ENCODE measurements at places on chromosomes 5 and 9.

DNA sequence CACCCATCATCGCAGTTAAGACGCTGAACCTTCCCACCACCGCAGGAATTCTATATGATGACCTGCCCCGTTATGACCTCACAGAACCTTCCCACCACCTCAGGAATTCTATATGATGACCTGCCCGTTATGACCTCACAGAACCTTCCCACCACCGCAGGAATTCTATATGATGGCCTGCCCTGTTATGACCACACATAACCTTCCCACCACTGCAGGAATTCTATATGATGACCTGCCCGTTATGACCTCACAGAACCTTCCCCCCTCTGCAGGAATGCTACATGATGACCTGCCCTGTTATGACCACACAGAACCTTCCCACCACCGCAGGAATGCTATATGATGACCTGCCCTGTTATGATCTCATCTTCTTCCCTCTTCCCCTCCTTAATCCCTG is 64.3 kb downstream of the IRX1 start:
- DNase-seq: no peak

DNA sequence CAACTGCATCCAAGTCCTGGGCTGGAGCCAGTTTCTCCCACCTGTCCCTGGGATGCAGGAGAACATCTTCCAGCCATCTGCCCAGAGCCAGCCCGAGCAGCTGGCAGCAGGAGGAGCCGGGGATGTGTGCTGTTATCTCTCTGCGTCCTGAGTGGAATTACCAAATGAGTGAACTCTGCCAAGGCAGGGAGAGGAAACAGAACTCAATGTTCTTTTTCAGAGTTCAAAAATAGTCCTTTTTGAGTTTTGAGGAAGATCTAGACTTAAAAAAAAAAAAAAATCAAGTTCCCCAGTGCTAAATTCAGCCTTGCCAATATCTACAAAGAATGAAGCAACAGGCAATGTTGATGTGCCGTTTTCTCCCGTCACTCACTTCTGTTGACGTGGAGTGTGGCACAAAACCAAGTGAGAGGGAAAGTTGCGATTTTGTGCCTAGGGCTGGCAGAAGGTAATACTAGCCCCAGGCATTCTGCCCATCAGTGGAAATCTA is 56.2 kb downstream of the TMOD1 start:
- no peak for DNase-seq

DNA sequence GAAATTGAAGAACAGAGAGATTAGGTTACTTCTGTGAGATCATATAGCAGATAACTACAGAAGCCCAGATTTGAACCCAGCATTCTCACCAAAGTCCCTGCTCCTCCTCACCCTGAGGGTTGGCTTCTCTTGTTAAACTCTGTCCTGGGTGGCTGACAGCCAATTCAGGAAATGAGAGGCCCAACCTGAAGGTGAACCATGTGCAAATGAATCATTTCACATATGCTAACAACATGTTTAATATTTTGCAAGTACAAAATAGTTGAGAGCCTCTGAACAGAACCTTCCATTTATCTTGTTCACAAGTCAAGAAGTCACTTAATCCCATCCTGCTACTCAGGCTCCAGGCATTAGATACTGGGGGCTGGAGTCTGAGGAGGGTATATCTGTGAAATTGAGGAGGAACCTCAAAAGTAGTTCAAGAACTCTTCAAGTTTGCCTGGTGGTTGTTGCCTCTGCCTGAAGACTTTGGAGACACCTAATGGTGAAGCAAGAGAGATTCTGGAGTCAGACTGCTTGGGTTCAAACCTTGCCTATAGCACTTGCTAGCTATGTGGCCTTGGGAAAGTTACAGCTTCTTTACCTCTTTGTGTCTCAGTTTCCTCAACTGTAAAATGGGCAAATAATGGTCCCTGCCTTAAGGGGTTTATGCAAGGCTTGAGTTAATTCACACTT is 564.0 kb downstream of the PSAT1 start:
- no peak for DNase-seq

DNA sequence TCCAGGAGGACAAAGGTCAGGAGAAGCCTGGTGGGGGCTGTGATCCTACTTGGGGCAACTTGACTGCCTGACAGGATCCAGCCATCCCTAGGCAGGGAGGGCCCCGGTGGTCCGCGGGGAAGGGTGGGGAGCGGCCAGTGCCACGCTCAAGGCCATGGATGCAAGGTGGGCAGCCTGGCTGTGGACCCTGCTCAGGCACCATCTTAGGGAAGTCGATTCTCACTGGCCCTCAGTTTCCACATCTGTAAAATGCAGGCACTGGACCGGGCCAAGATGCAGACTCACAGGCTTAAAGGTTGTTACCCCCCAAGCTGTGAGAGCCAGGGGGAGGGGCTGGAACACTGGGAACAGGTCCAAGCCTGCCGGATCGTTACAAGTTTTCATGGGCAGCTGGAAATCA is 8.7 kb upstream of the DOLPP1 start:
- DNase-seq: no peak

DNA sequence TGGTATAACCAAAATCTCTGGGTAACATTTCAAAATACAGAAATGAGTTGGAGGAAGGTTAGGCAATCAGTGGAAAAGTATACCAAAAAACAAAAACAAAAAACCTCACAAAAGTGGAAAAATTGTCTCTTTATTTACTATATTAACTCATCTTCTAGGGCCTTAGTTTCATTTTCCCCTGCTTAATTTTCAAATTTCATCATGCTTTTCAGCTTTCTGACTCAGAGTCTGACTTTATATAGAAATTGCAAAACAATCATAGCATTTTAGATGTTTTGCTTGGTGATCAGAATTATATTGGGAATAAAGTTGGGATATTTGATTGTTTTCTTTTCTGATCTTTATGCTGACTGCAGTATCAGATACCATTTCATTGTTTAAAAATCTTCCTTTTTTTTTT is 257.0 kb upstream of the PRR16 start:
- DNase-seq: no peak

- DNase-seq: no peak
These were observed 38.2 kb downstream of the FBXW2 start for GRCh38 chr9:120755044-120755443.

GRCh38 chr5:78648359-78649210 is at the start of gene LHFPL2:
Gene LHFPL2, minus strand, starts transcription at chr5:78648772. Its CDS starts 138,559 bp downstream, at chr5:78510213.
- DNase-seq: no peak

DNA sequence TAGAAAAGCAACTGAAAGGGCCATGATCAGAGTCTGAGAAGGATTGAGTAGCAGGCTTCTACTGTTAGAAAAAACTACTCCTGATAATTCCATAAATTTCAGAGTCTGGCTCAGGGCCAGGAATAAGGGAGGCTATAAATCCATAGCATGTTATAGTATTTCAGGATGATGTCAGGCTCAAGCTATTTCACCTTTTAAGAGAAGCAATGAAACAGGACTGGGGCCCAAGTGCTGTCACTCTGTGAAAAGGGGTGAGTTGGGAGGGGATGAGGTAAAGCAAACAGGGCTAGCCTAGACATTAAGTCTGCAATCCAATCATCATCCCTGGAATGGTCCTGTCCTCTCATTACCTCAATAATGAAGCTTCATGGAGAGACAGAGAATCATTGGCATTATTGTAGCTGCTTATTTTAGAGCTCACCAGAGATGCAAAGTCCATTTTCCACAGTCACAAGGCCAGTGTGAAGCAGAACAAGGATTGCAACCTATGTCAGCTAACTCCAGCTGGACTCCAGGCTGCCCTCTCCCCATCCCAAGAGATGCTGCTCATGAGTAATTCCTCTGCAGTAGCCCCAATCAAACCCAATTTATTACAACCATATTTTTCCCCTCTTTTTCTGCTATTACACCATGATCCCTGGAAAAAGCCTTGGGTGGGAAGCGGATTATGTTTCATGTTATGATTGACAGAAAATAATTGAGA is 56.0 kb downstream of the PAPPA start:
- no peak for DNase-seq

DNA sequence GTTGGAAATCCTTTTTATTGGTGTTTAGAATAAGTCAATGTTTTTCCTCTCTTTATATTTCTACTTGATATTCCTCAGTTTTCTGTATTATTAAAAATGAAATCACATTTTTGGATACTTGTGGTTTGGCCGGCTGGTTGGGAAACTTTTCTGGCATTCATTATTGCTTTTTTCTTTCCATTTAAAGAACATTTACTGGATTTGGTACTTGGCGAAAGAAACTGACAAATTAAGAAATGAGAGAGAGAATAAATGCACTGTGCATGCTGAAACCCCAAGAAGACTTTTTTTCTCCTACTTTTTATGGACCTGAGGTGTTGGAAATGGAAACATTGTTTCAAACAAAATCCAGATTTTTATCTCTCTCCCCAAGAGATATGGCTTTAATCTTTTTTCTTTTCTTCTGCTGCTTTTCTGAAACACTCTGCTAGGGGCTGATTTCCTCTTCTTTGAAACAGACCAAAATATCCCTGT is 128.4 kb downstream of the SNX18 start:
- DNase-seq: no peak

DNA sequence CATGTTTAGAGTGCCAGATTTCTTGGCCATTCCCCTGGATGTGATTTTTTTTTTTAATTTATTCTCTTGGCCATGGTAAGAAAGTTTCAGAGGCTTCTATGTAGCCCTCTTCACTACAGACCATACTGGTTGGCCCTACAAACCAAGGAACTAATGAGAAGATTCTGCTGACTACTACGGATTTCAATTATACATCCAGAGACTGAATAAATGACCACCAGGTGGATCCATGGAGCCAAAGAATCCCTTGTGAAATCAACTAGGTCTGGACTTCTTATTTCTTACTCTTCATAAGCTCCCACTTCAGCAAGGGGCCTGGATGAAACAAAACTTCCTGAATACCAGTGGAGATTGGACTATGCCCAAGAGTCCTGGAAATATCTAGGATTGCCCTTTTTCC is 27.6 kb downstream of the ZNF622 start:
- DNase-seq: no peak

DNA sequence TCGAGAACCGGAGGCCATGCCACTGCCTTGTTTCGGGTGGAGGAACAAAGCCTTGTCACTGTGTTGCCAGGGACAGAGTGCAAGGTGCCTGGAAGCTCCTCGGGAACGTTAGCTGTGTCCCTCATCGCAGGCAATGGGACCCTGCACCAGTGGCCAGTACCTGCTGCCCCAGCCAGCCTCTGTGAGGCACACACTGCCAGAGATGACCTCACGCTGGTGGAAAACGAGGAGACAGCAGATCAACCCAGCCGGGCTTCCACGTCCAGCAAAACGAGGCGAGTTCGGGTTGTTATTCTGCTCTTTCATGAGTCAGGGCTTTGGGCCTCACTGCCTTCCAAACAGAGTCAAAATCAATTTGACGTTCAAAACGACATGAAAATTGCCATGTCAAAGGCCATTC is 104.1 kb downstream of the ADAMTS2 start:
- no peak for DNase-seq

- DNase-seq: no peak
These were observed 52.4 kb downstream of the MRPL36 start for GRCh38 chr5:1747079-1747802.

- no peak for DNase-seq
These were observed 8.8 kb upstream of the WDR36 start for GRCh38 chr5:111083323-111083722.

GRCh38 chr9:105064248-105065097 is 136.5 kb upstream of the ABCA1 start:
- no peak for DNase-seq

DNA sequence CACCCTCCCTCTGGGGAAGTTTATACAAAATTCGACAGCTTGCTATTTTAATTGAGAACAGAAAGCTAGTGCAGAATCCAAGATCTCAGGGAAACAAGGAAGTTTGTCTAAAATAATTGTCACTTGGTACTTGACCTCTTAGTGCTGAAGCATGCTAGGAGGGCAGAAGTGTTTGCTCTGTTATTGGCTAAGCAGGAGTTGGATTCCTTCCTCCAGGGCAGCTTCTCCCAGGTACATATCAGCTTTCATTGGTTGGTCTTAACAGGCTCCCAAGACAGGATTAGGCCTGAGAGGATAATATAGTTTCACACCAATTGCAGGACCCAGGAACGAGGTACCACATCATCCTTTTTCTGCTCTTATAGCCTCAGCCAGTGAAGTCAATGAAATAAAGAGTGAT is 432.8 kb downstream of the IRX1 start:
- no peak for DNase-seq

- DNase-seq: no peak
These were observed 222.9 kb downstream of the KIAA0825 start for GRCh38 chr5:94395468-94395867.

DNA sequence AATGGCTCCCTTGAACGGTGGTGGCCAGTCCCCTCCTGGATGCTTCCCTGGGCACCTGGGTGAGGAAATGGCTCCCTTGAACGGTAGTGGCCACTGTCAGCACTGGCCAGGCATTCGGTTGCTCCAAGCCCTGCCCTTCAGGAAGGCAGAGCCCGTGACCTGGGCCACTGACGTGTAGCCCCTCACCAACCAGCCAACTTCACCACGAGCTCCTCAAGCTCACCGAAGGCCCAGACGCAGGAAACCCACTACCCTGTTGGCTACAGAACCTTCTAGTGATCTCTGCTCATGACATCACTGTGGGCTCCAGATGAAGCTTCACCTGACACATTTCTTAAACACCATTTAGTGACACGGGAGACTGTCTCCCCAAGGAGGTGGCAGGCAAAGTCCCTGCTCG is 9.2 kb downstream of the SLC6A3 start:
- no peak for DNase-seq

GRCh38 chr9:113501129-113501686 is 37.7 kb downstream of the RGS3 start:
- no peak for DNase-seq

GRCh38 chr5:40623480-40624420 is 56.0 kb upstream of the PTGER4 start:
- peak; percentile 4 for DNase-seq

DNA sequence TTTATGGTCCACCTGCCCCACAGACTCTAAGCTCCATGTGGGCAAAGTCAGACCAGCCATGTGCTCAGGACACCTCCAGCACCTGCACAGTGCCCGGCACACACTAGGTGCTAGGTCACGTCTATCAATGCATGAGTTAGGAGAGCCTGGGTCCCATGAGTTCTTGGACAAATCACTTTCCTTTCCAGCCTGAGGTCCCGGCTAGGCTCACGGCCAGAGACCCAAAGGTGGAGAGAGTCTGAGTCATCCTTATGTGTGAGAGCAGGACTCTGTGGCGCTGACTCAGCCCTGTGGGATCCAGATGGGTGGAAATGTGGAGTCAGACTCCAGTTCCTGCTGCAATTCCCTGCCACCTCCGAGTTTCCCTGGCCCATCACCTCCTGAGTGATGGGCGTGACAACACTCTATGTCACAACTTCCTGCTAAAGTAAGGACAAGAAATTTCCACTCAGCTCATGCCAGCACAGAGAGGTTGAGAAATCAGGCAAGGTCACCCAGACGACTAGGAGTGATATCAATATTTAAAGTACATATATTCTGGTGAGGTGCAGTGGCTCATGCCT is 2.5 kb upstream of the ST6GALNAC4 start:
- DNase-seq: no peak

GRCh38 chr5:169767938-169768337 is 130.9 kb downstream of the DOCK2 start:
- no peak for DNase-seq

GRCh38 chr5:112434641-112435040 is 15.6 kb upstream of the EPB41L4A start:
- no peak for DNase-seq

- no peak for DNase-seq
These were observed 132.5 kb downstream of the CDH18 start for GRCh38 chr5:19855453-19855852.
